Caudate nucleus (tissue), 63 donors: ENCODE measurements at places on chromosomes 2 and 18.

DNA sequence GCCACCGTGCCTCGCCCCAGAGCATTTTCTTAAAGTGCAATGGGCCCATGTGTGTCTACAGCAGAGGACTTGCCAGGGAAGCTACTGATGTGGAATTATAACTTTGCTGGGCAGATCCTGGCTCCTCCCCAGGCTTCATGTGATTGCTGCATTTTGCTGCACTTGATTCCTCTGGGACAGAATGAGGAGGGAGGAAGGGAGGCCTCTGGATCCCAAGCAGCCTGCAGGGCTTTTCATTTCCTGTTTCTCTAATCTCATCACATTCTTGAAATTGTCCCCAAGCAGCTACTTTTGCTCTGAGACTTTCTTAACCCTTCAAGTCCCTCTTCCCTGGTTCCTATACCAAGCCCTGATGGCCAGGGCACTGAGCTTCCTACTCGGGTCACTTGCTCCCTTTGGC lies 134.4 kb upstream of the SEC11C start:
- DNase-seq, result no peak

- DNase-seq, result no peak
These were observed 103.5 kb downstream of the CABLES1 start for GRCh38 chr18:23238651-23239349.

DNA sequence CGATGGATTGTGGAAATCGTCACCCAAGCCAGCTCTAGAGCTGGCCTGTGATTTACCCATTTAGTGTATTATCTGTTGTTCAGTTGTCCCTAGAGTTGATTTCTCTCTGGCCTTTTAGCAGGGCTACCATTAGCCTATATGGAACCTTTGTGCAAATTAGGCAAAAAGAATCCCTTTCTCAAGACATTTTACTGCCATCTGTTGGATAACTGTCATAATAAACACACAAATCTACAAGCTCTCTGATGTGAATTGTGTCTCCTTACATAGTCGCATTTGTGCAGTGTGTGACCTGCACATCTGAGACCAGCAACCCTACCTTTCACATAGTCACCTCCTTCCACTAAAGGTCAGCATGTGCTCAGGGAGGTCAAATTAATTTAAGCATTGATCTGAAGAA lies 34.0 kb downstream of the LOXHD1 start:
- DNase-seq, result no peak

- DNase-seq, result no peak
These were observed 268.4 kb downstream of the ATAD2B start for GRCh38 chr2:23658466-23658942.

DNA sequence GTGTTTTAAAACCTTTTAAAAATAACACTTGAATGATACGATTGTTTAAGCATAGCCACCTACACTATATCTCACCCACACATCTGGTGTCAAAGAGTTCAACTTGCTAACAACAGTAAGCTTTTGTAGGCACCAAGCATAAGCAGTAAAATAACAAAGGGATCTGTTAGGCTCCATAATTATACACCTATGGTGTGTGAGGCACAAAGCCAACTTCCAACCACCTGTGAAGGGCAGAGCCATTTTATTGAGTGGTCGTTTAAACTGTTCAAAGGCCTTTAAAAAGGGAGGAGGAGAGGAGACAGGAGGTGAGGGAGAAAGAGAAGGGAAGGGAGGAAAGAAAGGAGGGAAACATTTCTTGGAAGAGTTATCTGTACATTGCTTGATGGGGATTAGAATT lies 27.9 kb downstream of the NEMP2 start:
- DNase-seq, result no peak

DNA sequence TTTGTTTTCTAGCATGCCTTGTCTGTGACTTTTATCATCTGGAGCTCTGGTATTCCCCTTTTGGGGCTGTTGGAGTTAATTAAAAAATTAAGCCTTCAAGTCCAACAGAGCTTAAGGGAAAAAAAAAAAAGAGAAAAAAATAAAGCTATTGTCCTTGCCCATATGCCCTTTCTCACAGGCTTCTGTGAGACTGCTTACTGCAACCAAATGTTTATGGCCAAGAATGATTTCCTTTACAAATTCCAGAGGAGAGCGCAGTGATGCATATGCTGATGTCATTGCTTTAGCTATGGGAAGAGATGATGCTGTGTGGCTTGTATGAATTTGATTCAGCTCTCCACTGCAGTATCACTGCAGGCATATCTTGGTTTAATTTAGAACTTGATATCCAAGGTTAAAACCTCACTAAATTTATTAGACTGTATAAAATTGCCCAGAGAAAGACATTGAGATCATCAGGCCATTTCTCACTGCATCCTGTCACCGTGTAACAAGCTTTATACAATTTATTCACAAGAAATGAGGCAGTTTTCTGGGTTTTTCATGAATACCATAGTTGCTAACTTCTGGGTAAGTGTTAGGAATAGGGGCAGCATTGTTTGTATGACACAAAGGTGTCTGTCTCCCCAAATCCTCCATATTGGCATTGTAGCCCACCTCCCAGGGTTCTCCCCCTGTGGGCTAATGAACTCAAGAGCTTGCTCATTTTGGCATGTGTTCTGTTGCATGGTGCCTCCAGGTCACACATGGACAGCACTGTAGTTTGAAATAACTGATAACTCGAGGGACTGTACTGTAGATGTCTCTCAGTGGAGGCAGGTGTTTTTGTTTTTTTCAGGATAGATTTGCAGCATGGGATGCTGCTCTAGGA lies 85.0 kb downstream of the TANC1 start:
- DNase-seq, result no peak
